Endothelial cell (in vitro differentiated cells): ENCODE measurements at places on chromosomes 2 and 18.
A peak's percentile ranks its signal among the peaks of the same experiment; 100 is the strongest.

DNA sequence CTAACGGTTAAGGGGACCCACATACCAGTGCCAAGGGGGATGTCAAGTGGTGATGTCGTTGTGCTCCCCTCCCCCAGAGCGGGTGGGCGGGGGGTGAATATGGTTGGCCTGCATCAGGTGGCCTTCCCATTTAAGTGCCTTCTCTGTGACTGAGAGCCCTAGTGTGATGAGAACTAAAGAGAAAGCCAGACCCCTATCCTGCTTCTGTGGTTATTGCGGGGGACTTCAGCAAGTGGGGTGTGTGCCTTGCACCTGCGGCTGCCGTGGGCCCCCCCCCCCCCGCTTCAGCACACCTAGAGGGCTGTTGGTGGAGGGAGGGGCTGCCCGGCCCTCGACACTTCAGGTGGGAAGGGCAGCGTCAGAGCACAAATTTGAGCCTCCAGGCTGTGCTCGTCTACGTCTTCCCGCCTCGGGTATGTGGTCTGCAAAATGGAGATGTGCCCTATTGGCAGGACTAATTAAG, 6.1 kb downstream of the CTDSP1 start:
- peak; percentile 29 for DNase-seq

- DNase-seq = no peak
Measured at GRCh38 chr2:143476336-143477087, 347.3 kb downstream of the ARHGAP15 start.

GRCh38 chr18:59426855-59427254, 67.8 kb upstream of the LMAN1 start:
- no peak for DNase-seq

GRCh38 chr2:40554665-40555294, 102.9 kb upstream of the SLC8A1 start:
- DNase-seq = peak; percentile 74

DNA sequence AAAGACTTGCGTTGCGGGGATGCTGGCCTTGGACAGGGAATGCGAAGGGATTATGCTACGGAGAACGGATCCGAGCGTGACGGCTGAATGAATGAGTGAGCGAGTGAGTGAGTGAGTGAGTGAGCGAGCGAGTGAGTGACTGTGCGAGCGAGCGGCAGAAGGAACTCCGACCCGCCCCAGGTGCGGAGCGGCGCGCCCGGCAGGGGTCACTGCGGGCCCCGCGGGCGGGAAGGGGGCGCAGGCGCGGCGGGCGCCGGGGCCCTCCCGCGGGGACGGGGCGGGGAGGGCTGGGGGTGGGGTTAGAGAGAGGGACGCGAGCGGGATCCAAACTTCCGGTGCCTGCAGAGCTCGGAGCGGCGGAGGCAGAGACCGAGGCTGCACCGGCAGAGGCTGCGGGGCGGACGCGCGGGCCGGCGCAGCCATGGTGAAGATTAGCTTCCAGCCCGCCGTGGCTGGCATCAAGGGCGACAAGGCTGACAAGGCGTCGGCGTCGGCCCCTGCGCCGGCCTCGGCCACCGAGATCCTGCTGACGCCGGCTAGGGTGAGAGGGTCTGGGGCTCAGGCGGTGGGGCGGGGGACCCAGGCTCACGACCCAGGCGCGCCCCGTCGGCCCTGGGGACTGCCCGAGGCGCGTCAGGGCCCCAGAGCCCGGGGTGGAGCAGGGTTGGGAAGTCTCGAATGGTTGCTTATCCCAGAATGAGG, at the start of gene ITM2C:
TSS of gene ITM2C (plus strand) at position 338 of the 702 bp plus-strand sequence. CDS start at position 422, 84 bp downstream.
- DNase-seq = peak; percentile 82

GRCh38 chr2:215833531-215834162, 179.7 kb downstream of the MREG start:
- DNase-seq = no peak

- DNase-seq = no peak
Measured at GRCh38 chr2:20539133-20539719, 92.4 kb downstream of the RHOB start.

GRCh38 chr18:64100116-64100922, 48.6 kb downstream of the LINC00305 start:
- no peak for DNase-seq

DNA sequence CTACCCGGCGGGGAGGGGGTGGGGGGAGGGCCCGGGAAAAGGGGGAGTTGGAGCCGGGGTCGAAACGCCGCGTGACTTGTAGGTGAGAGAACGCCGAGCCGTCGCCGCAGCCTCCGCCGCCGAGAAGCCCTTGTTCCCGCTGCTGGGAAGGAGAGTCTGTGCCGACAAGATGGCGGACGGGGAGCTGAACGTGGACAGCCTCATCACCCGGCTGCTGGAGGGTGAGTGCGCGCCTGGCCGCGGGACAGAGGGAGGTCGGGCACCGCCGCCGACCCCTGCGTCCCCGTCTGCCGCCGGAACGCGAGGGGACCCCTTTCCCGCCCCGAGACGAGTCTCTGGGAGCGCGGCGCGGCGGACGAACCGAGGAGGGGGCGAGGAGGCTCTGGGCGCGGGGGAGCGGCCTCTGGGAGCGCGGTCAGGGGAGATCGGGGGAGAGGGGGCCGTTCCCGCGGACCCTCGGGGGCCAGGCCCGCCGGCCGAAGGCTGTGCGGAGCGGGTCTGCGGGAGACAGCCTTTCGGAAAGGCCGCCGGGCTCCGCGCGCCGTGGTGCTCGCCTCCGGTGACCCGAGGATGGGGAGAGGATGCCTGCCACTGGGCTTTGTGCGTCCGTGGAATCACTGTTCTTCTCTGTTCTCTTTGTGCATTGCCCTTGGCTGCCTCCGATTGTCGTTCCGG, 463 bp downstream of the PPP1CB start:
- peak; percentile 33 for DNase-seq

- DNase-seq = no peak
Measured at GRCh38 chr18:13387855-13388548, 169.4 kb downstream of the LDLRAD4 start.

- no peak for DNase-seq
Measured at GRCh38 chr2:60520917-60521539, 32.4 kb downstream of the BCL11A start.

- no peak for DNase-seq
Measured at GRCh38 chr2:113192459-113193100, 18.8 kb downstream of the PSD4 start.
